GM04503 (cell line): ENCODE measurements at places on chromosomes 3 and 15.
A peak's percentile ranks its signal among the peaks of the same experiment; 100 is the strongest.

GRCh38 chr3:150236316-150237082, 171.6 kb upstream of the TSC22D2 start:
- DNase-seq: no peak

DNA sequence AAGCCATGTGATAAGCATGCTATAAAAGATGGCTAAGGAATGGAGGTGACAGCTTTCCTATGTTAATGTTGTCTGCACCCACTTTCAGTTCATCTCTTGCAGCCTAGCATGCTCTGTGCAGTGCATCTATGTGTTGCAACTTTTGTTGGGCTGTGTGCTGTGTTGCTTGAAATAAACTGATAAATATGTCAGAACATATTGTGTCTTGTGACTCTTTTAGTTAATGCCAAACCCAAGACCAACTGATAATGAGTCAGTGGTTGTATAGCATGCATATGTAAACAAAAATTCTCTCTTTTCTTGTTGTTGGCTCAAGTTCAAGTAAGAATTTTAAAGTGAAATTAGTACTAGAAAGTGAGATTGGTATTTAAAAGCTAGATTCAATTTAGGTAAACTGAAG, 37.0 kb upstream of the SCN10A start:
- DNase-seq: no peak

GRCh38 chr3:154795582-154795981, 284.5 kb upstream of the MME start:
- peak; percentile 91 for DNase-seq

DNA sequence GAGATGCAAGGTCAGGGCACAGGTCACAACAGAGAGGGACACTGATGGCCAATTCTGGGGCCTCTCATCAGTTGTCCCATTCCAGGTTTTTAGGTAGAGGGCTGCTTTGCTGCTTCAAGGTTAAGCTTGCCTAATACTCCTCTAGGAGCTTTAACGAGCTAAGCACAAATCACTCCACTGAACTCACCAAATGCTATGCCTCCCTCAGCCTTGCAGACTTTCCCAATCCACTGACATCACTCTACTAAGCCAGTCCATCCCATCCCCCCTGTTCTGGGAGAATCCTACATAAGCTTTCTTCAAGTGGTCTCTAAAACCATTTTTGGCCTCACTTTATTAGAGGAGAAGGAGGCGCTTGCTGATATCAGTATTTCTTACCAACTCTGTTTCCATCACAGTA, 24.8 kb upstream of the PDCD6IP start:
- no peak for DNase-seq

- no peak for DNase-seq
Measured at GRCh38 chr15:56244038-56244810, 545 bp upstream of the RFX7 start.

DNA sequence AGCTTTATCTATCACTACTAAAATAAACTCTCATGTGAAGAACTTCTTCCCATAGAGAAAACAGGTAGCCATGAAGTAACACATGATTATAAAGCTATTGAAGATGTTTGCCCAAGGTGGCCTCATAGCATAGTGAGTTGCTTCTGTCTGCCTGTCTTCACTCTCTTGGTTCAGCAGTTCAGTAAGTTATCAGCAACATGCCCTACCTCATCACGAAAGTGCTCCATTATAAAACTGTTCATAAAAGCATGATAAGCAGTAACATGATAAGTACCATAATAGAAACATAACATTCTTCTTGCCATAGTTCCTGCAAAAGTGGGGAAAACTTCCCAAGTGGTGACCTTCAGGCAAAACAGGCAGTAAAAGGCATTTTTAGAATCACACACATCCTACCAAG, 45.6 kb downstream of the MRPL3 start:
- DNase-seq: no peak

- no peak for DNase-seq
Measured at GRCh38 chr3:177776661-177777101, 579.4 kb upstream of the TBL1XR1 start.

DNA sequence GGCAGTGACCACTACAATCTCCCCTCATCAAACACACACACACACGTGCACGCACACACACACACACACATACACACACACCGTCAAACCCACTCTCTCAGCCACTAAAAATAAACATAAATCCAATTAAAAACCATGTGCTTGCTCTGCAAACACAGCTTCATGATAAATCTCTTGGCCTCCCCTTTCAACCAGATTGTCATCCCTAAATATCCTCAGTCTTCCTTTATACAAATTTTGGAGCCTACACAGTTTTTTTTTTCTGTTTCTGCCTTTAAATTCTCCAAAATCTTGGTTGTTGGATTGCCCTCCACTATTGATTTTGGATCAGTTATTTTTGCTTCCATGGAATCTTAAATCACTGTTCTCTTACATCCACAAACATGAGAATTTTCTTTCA, 245.6 kb downstream of the SATB1 start:
- no peak for DNase-seq

DNA sequence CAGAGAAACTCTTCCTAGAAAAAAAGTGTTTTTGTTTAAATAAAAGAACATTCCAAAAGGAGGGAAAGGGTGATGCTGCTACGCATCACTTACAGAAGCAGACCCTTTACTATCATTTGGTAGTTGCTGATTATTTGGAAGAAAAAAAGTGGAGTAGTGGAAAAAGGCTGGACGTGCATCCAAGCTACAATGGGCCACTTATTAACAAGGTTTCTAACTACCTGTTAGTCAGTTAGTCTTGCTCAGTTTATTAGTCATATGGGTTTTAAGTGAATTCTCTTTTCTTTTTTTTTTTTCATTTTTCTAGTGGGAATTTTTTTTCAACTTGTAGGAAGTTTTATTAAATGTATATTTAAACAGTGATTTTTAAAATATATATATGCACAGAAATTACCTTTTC, 866.0 kb downstream of the MCTP2 start:
- DNase-seq: no peak

GRCh38 chr15:90423801-90424319, 35.8 kb downstream of the IQGAP1 start:
- no peak for DNase-seq

- no peak for DNase-seq
Measured at GRCh38 chr3:52820736-52821135, 9.7 kb downstream of the ITIH4 start.

DNA sequence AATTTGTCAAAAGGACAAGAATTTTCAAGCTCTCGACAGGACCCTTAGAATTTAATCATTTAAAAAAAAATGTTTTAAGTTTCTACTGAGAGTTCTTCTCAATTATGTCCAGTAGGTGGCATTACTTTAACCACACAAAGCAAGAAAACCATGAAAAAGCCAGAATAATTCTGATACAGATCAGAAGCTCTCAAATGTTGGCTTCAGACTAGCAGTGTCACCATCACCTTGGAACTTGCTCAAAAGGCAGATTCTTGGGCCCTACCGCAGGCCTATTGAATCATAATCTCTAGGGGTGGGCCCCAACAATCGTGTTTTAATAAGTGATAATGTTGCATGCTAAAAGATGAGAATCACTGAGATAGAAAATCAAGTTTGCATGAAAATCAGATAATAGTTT, 99.5 kb upstream of the KCNMB2 start:
- DNase-seq: peak; percentile 39

- peak; percentile 58 for DNase-seq
Measured at GRCh38 chr15:41795996-41796856, 21.9 kb downstream of the MAPKBP1 start.
